ENCODE measurements at places on chromosomes 2 and 18.

- DNase-seq, result no peak
Observed at GRCh38 chr2:53509831-53510388, 257.7 kb upstream of the CHAC2 start.

DNA sequence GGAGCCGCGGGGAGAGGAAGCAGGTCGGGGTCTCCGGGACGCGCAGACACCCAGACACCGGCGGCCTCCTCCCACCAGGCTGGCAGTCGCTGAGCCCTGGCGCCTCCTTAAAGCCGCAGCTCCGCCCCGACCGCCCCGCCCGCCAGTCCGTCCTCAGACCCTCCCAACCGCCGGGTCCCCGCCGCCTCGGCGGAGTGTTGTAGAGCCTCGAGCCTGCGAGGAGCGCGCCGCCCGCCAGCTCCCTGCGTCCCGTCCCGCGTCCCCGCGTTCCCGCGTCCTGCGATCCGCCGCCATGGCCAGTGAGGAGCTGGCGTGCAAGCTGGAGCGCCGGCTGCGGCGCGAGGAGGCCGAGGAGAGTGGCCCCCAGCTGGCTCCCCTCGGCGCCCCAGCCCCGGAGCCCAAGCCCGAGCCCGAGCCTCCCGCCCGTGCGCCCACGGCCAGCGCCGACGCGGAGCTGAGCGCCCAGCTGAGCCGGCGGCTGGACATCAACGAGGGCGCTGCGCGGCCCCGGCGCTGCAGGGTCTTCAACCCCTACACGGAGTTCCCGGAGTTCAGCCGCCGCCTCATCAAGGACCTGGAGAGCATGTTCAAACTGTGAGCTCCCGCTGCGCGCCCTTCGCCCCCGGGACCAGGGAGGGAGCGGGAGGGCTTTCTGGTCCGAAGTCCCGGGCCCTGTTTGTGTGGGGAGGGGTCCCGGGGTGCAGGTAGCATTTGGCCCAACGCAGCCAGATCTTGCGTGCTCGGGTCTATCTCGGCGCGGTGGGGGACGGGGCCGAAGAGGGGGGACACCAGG, at the start of gene EFHD1:
Gene EFHD1, plus strand, starts transcription at position 192 of the 793 bp plus-strand sequence. Its CDS starts 101 bp downstream, at position 293.
- DNase-seq, result peak; percentile 63

GRCh38 chr2:9222239-9222892, 15.8 kb downstream of the ASAP2 start:
- no peak for DNase-seq

- DNase-seq, result no peak
Observed at GRCh38 chr2:12817870-12818269, 101.1 kb downstream of the TRIB2 start.

GRCh38 chr2:179348906-179349305, 84.3 kb upstream of the SESTD1 start:
- DNase-seq, result no peak

DNA sequence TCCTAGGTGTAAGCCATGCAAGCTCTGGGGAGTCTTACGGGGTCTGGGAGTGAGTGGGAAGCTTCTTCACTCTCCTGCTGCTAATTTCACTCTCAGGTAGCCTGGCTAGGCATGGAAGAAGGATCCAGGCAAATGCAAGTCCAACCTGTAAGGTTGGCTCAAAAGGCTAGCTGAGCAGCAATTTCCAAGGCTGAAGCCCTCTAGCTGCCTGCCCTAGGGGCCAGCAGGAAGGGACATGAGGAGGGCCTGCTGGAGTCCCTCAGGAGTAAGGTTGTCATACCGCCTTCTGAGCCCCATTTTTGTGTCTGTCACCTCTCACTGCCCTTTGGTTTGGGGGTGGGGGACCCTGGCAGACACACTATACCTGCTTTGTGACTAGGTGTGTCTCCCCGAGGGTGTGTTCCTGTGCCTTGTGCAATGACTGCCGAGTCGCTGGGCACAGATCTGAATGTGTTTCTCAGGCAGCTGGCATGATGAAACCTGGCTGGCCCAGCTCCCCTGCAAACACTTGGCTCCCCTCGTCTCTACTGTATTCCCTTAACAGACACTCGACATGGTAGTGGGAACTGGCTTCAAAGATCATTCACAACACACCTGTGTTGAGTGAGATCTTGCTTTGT, 123.9 kb upstream of the FAM136A start:
- no peak for DNase-seq
